ENCODE measurements at places on chromosomes 2 and 18. TPM values are rescaled to one million over a fixed set of nuclear protein-coding genes. Genes with fewer than 3 reads are reported as not detected.

The TRIM54 gene
- not detected for total RNA-seq

The HMSD gene
- 0.50 TPM for total RNA-seq

The RAB27B gene
- total RNA-seq = 1.3 TPM

The TSPYL6 gene
- not detected for total RNA-seq

The CCDC68 gene
- total RNA-seq = 3.7 TPM

The PROKR1 gene
- total RNA-seq = not detected

The KIF5C gene
- 0.45 TPM for total RNA-seq

Data from bronchus fibroblast of lung (primary cell).